ENCODE measurements at places on chromosomes 13 and 19. TPM values are rescaled to one million over a fixed set of nuclear protein-coding genes. Genes with fewer than 3 reads are reported as not detected.

DNA sequence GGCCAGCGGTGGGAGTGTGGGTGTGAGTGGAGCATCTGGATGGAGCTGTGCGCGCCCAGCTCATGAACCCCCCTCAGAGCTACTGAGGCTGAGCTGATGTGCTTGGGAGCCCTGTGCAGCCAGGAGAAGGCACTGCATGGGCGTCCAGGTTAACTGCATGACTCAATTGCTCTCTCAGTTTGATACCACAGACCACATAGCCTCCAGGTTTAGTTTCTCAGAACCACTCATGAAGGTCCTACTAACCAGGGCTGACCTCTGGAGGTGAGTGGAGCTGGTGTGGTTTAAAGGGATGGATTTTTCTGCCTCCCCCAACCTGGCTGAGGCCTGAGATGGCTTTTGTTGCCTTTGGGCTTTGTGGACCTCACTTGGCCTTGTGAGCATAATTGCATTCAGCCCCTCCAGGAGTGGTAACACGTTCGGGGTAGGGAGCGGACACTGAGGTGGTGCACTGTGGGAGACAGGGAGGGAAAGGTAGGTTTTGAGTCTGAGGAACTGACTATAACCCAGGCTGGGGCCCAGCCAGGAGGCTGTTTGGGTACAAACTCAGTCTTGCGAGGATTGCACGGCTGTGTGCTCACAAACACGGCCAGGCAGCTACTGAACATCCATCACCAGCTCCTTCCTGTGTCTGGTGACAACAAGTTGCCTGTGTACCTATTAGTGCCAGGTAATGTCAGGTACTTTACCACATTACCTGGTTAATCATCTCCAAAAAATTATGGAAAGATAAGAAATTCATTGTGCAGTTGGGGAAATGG lies 97.5 kb downstream of the RGCC start:
- H3K27ac ChIP-seq: no peak overlapping the region
- no peaks in the 10 kb centered on the region for H3K36me3 ChIP-seq
- DNase-seq: no peak
- H3K4me3 ChIP-seq: no peak overlapping the region

The SKA3 gene
- 2.3 TPM for total RNA-seq

DNA sequence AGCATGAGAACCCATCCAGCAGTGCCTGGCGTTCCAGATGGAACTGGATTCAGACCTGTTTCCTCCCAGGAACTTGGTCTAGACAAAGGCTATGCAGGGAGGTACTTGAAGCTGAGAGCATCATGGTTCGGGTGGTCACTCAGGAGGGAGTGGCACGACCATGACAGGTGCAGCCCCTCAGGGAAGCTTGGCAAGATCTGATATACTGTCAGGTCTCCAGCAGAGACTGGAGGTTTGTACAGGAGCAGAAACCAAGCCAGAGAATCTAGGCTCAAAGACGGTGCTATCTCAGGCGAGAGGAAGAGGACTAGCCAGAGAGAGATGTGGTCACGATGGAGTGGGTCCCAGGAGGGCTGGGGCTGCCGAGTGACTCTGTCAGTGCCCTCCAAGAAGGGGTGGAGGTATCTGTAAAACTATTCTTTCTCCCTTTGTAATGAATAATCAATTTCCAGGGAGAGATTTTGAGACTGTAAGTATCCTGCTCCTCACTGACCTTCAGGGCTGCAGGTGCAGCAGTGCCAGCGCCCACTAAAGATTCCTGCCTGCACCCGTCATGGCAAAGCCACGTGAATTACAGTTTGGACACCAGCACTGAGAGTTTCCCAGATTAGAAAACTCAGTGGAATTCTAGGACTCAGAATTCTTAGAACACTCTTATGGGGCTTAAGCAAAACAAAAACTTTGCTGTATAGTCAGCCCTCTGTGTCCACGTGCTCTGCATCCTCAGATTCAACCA lies 10.2 kb upstream of the DCUN1D2 start:
- peaks cover 97% of the 10 kb centered on the region for H3K36me3 ChIP-seq
- no peak overlapping the region for H3K27ac ChIP-seq
- peaks cover 25% of the 10 kb centered on the region for H3K4me1 ChIP-seq
- H3K4me3 ChIP-seq: no peak overlapping the region

DNA sequence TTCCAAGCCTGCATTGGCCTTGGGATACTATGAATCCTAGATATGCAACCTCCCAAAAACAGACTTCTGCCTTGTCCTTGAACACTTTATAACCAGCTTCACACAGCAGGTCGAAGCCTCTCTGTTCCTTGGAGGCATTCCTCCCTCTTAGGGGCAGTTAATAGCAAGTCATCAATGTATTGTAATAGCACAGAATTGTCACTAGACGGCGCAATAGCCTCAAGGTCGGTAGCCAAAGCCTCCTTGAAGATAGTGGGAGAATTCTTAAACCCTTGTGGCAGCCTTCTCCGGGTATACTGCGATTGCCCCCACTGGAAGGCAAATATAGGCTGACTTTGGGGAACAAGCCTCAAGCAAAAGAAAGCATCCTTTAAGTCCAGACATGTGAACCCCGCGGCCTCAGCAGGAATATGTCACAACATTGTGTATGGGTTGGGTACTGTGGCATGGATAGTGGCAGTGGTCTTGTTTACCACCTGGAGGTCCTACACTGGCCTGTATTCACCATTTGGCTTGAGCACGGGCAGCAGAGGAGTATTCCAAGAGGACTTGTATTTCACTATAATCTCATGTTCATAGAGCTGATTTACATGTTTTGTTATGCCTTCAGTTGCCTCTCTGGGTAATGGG lies 61.1 kb downstream of the ZNF431 start:
- no peak overlapping the region for H3K4me3 ChIP-seq
- H3K36me3 ChIP-seq: no peaks in the 10 kb centered on the region
- DNase-seq: peak; percentile 80
- no peak overlapping the region for H3K27ac ChIP-seq
- H3K27me3 ChIP-seq: no peaks in the 10 kb centered on the region
- H3K4me1 ChIP-seq: no peaks in the 10 kb centered on the region

DNA sequence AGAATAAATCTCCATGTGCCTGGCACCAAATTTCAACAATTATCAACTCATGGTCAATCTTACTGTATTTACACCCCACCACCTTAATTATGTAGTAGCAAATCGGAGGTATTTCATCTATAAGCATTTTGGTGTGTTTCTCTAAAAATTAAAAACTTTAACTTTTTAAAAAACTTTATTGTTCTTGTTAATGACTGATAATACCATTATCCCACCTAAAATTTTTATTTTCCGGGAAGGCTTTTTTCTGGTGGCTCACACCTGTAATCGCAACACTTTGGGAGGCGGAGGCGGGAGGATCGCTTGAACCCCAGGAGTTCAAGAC lies 453 bp upstream of the PDCD2L start:
- DNase-seq: no peak
- peak overlapping the region; percentile 84 for H3K27ac ChIP-seq
- H3K36me3 ChIP-seq: peaks cover 27% of the 10 kb centered on the region

- H3K4me3 ChIP-seq: peak overlapping the region; percentile 40
- peak; percentile 68 for DNase-seq
- H3K36me3 ChIP-seq: no peaks in the 10 kb centered on the region
- H3K4me1 ChIP-seq: peaks cover 91% of the 10 kb centered on the region
These were observed 68.6 kb downstream of the RASA3 start for GRCh38 chr13:114063545-114064449.

DNA sequence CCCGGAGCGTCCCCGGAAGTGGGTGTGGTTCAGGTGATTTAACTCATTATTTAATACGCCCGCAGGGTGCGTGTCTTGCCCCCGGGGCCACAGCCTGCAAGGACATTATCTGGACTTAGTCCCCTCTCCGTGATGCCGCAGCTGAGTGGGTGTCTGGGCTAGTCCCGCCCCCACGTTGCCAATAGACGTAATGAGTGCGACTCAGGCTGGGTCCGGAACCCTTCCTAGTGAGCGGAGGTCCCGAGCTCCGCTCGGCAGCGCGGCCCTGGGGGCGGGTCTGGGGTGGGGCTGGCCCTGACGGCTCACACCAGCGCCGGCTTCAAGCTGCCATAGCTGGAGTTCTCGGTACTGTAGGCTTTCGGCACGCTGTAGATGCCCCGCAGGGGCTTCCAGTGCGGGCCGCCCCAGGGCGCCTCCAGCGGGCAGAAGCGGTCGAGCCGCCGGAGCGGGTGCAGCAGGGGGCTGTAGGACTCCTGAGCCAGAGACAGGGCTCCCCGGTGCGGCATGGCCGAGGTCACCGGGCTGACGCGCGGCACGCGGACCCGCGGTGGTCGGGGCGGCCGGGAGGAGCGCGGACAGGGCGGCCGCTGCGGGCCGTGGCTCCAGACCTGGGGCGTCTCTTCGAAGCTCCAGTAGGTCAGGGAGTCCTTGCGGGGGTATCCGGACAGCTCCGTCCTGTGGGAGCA lies 918 bp upstream of the LHB start:
- DNase-seq: peak; percentile 82
- peaks cover 26% of the 10 kb centered on the region for H3K4me1 ChIP-seq
- peaks cover 36% of the 10 kb centered on the region for H3K36me3 ChIP-seq
- peaks cover 15% of the 10 kb centered on the region for H3K27me3 ChIP-seq
- H3K27ac ChIP-seq: no peak overlapping the region

The DACH1 gene
- not detected for total RNA-seq

GRCh38 chr13:24106429-24106828 lies 54.1 kb upstream of the SPATA13 start:
- no peaks in the 10 kb centered on the region for H3K36me3 ChIP-seq
- H3K4me1 ChIP-seq: peaks cover 15% of the 10 kb centered on the region
- no peak overlapping the region for H3K27ac ChIP-seq
- DNase-seq: peak; percentile 24
- H3K27me3 ChIP-seq: no peaks in the 10 kb centered on the region

DNA sequence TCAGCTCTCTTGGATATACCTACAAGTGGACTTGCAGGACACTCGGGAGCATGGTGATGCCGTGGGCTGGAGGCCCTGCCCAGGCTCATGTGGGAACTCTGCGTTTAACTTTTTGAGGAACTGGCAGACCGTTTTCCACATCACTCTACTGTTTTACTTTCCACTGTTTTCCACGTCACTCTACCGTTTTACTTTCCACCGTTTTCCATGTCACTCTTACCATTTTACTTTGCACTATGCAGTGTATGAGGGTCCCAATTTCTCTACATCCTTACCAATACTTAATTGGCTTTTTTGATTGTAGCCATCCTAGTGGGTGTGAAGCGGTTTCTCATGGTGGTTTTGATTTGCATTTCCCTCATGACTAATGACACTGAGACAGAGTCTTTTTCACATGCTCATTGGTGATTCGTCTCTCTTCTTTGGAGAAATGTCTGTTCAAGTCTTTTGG lies 40.5 kb downstream of the GATAD2A start:
- DNase-seq: no peak
- no peaks in the 10 kb centered on the region for H3K27me3 ChIP-seq
- peak overlapping the region; percentile 25 for H3K27ac ChIP-seq
- no peaks in the 10 kb centered on the region for H3K36me3 ChIP-seq
- no peak overlapping the region for H3K4me3 ChIP-seq

DNA sequence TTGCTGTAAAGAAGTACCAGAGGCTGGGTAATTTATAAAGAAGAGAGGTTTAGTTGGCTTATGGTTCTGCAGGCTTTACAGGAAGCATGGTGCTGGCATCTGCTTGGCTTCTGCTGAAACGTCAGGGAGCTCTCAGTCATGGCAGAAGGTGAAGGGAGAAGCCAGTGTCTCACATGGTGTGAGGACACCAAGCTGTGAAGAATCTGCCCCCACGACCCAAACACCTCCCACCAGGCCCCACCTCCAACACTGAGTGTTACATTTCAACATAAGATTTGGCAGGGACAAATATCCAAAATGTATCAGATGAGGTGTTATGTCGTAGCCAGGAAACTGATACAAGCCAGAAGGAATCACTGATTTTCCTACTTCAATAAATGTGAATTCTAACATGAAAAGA lies 136.5 kb downstream of the CYSLTR2 start:
- H3K27ac ChIP-seq: no peak overlapping the region
- no peak for DNase-seq
- H3K4me3 ChIP-seq: no peak overlapping the region
- H3K36me3 ChIP-seq: no peaks in the 10 kb centered on the region
- no peaks in the 10 kb centered on the region for H3K4me1 ChIP-seq
- no peaks in the 10 kb centered on the region for H3K27me3 ChIP-seq

The GJB2 gene
- 10.4 TPM for total RNA-seq

DNA sequence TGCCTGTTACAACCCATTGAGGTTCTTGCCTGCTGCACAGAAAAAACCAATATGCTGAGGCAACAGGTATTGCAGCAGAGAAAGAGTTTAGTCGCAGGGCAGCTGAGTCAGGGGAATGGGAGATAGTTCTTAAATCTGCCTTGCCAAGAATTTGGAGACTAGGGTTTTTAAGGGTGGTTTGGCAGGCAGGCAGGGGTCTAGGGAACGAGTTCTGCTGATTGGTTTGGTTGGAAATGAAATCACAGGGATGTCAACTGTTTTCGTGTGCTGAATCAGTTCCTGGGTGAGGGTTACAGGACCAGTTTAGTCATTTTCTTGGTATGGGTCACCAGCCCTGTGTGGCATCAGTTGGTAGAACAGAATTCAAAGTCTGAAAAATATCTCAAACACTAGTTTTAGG lies 36.6 kb downstream of the PDS5B start:
- H3K27ac ChIP-seq: no peak overlapping the region
- no peak for DNase-seq
- H3K36me3 ChIP-seq: no peaks in the 10 kb centered on the region
- H3K27me3 ChIP-seq: no peaks in the 10 kb centered on the region

The CBLC gene
- total RNA-seq: 75.9 TPM

The URAD gene
- total RNA-seq: 1.1 TPM

DNA sequence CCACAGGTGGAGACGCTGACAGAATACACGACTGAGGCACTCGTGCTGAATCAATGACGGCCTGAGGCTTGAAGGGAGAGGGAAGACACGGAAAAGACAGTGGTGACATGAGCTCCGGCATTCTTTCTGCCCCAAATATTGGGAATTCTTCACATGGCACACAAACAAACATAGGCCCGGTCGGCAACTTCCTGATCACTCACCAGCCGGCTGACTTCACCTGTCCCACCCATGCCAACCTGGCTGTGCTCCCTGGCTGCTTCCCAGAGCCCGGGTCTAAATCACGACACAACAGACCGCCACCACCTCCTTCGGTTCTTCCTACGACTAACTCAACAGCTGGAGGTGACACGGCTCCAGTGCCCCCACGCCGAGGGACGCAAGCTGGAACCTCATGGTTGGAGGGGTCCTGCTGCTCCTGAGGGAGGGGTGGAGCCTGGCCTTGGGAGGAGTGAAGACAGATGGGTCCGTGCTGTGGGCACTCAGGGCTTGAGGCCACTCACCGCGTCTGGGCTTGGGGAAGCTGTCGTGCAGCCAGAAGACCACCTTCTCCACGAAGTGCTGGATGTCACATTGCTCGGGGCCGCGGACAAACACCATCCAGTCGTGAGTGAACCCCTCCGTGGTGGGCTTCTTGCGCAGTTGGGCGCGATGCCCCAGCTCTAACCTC lies 9.6 kb downstream of the MLLT1 start:
- H3K4me3 ChIP-seq: no peak overlapping the region
- H3K36me3 ChIP-seq: peaks cover 26% of the 10 kb centered on the region
- DNase-seq: no peak

- no peak overlapping the region for H3K4me3 ChIP-seq
- DNase-seq: peak; percentile 13
- peaks cover under 1% of the 10 kb centered on the region for H3K4me1 ChIP-seq
- peaks cover 10% of the 10 kb centered on the region for H3K36me3 ChIP-seq
- H3K27me3 ChIP-seq: no peaks in the 10 kb centered on the region
- no peak overlapping the region for H3K27ac ChIP-seq
These were observed 12.0 kb downstream of the HMGB1 start for GRCh38 chr13:30453727-30454126.

All from stomach (tissue), 19 donors.